NCI-H1417 (cell line): ENCODE measurements at places on chromosomes 2 and 18.

DNA sequence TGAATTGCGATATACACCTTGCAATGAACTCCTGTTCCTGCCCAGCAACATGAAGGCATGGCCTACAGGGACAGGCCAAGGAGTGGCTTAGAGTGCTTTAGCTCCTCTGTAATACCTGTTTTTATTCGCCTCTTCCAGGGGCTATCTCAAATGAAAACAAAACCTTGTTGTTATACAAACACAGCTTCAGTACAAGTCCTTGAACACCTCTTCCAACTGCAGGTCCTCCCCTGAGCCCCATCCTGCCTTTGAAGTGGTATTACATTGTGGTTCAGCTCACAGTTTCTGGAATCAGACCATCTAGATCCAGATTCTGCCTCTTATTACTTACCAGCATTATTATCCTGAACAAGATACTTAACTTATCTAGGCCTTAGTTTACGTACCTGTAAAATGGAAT lies 83.0 kb upstream of the HNRNPA3 start:
- no peak for DNase-seq

GRCh38 chr2:151819920-151820319 lies 8.3 kb downstream of the ARL5A start:
- no peak for DNase-seq

DNA sequence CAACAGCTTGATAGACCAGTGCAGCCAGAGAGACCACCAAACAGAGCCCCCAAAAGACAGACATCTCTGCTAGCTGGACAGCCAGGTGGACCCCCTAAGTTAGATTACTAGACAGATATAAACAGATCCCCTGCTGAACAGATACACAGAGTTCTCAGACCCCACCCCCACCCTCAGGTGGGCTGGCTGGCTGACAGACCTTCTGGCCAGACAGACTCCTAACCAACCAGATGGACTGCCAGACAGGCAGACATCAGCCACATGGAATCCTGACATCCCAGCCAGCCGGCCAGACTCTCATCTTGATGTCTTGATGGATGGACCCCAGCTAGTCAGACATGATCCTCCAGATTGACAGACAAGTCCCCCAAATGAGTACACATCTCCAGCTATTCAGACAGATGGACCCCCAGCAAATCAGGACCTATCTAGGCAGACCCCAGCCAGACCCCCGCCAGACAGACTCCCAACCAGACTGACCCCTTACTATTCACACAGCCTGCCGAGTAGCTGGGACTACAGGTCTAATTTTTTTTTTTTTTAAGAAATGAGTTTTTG lies 18.0 kb downstream of the PTPN18 start:
- DNase-seq: no peak

- no peak for DNase-seq
Measured at GRCh38 chr2:27779417-27780055, 8.0 kb downstream of the MRPL33 start.

DNA sequence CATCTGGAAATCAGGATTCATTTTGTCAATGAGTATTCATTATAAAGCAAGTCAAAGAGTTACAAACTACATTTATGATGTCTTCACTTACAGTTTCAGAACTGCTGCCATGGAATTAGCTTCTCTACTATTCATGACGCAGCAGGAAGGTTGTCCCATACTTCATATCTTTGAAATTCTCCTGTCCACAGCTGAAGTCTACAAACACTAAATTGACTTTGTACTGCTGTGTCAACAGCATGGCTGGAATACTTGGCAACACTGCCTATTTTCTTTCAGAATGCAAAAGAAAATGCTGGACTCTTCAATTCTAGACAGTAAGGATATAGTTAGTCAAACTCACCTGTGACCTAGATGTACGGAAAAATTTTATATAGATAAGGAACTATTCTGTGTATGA lies 44.6 kb upstream of the UNC80 start:
- no peak for DNase-seq

DNA sequence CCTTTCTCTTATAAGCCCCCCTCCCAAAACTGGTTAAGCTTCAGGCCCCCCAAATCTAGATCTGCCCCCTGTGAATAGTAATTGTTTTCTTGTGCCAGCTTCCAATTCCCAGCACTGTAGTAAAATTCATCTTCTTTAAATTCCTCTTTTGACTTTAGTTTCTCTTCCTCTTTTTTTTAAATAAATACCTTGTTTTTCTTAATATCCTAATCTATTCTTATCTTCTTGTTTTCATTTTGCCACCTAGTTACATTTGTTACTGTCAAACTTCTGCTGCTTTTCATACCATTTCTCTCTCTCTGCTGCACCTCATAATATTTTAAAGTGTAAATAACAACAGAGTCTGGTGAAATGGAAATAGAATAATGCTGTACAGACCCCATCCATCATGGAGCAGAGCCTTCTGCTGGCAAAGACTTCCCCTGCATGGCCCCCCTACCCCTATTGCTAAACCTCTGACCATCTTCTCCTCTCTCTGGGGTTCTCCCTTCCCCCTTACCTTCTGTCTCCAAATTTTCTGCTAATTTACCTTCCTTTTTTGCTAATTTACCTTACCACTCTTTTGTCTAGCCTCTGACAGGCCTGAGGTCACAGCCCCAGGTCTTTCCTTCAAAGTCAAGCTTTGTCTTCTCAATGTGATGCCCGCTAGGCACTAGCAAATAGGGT lies 94.9 kb upstream of the PAPOLG start:
- no peak for DNase-seq

DNA sequence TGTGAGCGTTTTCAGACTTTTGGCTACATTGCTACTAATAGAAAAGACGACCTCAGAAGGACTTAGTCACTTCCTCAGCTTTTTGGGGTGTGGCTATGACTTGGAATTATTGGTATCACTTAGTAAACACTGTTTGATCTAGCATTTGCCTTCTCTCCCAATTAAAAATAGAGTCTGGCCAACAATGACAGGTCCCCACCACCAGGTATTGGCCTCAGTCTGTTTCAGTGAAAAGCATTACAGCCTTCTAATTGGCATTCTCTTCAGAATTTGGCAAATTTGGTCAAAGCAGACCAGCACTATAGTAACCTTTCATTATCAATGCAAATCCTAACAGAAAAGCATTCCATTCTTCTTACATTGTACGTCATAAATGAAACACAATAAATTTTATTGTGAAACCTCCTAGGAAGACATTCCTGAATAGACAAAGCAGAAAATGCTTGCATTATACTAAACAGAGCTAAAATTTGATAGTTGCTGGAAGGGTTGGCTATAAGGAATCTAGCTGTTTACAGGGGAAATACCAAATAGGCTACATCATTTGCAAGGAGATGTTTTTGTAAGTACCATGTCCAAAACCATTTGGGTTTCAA lies 613.9 kb downstream of the IRS1 start:
- no peak for DNase-seq

GRCh38 chr2:130963849-130964793 lies 127.4 kb downstream of the ARHGEF4 start:
- no peak for DNase-seq

DNA sequence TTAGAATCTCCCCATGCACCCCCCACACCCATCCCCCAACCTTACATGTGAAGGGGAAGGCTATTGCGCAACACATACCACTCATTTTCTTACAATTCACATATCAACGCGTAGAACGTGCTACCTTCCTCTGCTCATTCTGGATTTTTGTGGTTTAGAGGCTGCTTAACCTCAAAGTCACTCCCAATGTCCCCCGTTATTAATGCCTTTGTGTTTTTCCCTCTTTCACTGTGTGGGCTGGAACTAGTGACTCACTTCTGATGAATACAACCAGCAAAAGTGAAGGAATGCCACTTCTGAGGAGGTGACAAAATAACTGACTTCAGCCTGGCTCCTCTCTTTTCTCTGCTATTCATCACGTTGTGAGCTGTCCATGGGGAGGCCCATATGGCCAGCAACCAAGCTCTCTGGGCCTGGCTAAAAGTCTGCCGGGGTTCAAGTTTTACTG lies 342.5 kb upstream of the NXPH2 start:
- DNase-seq: no peak

DNA sequence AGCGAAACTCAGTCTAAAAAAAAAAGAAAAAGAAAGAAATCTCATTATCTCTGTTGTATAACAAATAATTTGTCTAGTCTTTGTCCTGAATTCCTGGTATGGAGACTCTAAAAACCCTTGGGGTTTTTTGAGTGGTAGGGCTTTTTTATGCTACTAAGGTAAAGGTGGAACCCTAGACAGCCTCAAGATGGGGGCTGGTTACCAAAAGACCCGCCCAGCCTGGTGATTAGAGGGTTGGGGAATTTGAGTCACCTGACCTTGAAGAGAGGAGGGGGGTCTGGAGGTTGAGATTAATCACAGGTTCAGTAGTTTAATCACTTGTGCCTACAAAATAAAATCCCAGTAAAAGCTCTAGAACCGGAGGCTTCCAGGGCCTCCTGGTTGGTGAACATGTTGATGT lies 17.6 kb downstream of the SOWAHC start:
- no peak for DNase-seq

DNA sequence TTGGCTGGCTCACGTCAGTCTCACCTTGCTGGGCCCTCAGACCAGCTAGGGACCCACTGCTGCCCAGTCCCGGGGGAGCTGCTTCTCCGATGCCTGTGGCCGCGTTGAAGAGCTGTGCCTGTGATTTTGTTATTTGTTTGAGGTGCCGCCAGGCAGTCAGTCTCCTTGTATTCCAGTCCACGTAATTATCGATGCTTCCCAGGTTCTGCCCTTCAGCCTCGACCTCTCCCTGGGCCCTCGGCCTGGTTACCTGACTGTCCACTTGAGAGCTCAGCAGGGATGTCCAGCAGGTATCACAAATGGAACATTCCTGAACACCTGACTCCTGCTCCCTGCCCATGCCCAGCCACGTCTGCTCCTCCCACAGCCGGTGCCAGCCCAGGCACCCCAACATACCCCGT lies 195.9 kb upstream of the HS6ST1 start:
- DNase-seq: no peak

DNA sequence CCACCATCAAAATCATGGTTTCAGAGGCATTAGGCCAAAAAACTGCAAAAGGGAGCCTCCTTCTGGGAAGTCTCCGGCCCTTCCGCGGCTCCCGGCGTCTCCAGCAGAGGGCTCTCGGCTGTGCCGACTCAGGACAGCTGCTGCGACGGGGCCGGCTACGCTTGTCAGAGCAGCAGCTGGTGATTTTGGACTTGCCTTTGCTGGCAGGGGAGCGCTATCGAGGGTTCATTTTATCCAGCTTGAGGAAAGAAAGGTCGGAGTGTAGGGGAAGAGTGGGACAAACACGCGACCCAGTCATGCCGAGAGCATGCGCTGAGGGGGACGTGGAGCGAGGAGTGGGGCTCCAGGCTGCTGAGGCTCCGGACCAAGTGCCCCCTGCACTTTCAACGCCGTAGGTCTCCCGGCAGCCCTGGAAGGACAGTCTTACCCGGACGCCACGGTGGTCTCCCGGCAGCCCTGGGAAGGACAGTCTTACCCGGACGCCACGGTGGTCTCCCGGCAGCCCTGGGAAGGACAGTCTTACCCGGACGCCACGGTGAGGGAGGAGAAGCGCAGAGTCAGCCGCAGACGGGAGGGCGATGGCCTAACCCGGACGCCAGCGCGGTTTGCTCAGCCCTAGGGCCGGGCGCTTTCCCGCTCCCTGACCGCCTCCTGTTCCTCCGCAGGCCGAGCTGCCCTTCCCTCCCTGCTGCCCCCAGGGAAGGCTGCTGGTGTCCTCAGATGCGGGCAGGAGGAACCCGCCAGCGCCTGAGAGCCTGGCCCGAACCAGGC lies 21.7 kb downstream of the DDX18 start:
- no peak for DNase-seq

GRCh38 chr2:113277474-113278072 lies 1.1 kb downstream of the PAX8 start:
- DNase-seq: no peak

GRCh38 chr2:25443766-25444165 lies 102.0 kb upstream of the DNMT3A start:
- no peak for DNase-seq

DNA sequence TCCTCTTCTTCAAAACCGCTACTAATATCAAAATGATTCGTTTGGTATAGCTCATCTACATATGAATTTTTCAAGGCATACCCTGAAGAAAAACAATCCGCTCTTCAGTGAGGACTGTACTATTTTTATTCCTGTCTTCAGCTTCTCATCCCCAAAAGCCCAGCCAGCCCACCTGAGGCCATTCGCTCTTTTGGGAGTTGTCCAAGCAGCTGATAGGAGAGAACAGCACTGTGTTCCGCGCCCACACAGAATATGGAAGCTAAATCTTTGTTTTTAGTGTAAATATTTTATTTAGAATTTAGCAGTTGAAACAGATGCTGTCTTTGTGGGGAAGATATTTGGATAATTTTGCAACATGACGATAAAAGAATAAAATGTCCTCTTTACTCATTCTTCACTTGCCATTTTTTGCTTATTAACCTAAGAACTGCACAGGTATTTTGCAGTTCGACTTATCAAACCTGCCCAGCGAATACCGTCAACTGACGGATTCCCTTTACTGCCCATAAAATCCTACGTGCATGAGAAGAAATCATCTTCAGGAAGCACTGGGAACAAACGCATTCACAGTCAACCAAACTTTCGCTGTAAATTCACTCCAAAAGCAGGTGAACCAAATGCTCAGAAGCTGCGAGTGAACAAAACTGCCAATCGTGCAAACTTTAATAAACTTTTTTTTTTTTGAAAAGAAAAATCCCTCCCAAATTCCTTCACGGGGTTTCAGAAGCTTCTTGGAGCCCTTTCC lies 3.4 kb downstream of the ZNF521 start:
- no peak for DNase-seq

- no peak for DNase-seq
Measured at GRCh38 chr18:1052301-1052700, 147.6 kb downstream of the ADCYAP1 start.

DNA sequence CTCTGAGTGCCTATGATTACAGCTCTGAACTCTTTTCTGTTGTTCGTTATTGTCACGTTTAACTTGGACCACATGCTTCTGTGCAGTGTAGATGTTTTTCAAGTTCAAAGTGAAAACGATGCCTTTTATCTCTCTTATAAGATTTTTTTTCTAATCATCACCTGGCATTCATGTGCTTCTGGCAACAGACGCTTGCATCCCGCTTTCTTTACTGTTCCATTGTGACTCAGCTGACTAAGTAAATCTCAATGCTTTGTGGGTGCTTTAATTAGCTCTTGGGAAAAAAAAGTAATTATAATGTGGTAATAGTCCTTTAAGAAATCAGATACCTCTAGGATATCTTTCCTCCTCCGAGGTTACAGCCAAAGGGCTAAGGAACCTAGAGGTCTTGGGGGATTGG lies 31.2 kb upstream of the RMP24 start:
- DNase-seq: no peak

- DNase-seq: no peak
Measured at GRCh38 chr2:219218217-219218731, 484 bp downstream of the ABCB6 start.

DNA sequence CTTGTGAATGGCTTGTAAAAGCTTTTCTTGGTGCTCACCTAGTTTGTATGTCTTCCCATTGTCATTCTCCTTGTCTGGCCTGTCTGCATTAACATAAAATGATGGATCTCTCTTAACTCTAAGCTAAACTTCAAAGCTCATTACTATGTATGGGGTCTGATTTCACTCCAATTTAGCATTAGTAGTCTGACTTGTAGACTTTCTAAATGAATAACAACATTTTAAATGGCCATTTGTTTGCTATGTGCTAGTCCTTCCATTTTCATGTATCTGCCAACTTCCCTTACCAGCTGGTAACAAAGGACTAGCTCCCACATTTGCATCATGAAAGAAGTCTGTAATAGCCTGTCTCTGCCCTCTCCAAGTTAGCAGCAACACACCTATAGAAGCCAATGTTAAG lies 324.2 kb upstream of the RGPD4 start:
- no peak for DNase-seq

- no peak for DNase-seq
Measured at GRCh38 chr2:232481322-232482140, 6.1 kb downstream of the ECEL1 start.
